Glutamatergic neuron (in vitro differentiated cells): ENCODE measurements at places on chromosomes 13 and 19.
A peak's percentile ranks its signal among the peaks of the same experiment; 100 is the strongest.

DNA sequence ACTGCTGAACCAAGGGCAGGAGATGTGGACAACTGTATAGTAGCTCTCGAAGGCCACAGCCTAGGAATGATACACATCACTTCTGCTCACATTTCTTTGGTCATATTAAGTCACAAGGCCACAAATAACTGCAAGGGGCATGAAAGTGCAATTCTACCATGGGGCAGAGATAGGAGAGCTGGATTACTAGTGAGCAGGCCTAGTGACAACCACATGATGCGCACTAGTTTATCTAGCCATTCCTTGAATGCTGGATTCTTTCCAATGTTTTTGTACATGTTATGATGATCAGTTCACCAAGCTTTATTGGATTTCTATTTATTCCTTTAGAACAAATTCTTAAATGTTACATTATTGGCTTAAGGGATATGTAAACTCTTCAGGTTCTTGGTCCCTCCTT, 100.7 kb downstream of the MIPEP start:
- no peak for DNase-seq

DNA sequence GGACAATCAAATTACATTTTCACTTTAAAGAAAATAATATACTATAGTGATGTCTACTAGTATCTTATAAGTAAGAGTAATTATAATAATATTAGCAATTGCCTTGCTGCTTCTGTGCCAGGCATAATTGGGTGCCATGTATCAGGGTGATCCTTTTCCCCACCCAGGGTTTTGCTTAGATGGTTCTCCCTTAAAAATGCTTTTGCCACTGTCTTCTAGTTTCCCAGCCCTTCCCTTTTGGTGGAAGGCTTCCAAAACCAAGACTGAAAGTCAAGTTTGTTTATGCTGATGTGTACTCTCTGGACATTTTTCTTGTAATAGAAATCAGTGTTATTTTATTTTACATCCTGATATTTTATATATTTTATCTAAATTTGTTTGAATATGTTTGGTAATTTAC, 77.8 kb downstream of the ITGBL1 start:
- no peak for DNase-seq

GRCh38 chr13:32726374-32727037, 140.3 kb downstream of the PDS5B start:
- DNase-seq = no peak

- no peak for DNase-seq
Observed at GRCh38 chr13:41603917-41604316, 146.6 kb downstream of the RGCC start.

DNA sequence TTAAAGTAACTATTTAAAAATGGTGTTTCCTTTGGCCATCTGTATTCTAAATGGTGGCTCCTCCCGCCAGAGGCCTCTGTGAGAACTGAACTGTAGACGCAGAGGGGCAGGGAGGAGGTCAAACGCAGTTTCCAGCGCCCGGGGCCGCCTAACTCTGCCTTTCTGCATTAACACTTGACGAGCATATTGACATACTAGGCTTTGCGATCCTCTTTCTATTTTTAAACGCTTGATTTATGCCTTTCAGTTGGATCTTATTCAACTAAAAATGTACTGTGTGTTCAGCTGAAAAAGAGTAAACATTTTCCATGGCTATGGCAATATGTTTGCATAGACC, 74.7 kb downstream of the SPACA7 start:
- DNase-seq = no peak

GRCh38 chr13:25574437-25575411, 202.9 kb downstream of the ATP8A2 start:
- peak; percentile 82 for DNase-seq

DNA sequence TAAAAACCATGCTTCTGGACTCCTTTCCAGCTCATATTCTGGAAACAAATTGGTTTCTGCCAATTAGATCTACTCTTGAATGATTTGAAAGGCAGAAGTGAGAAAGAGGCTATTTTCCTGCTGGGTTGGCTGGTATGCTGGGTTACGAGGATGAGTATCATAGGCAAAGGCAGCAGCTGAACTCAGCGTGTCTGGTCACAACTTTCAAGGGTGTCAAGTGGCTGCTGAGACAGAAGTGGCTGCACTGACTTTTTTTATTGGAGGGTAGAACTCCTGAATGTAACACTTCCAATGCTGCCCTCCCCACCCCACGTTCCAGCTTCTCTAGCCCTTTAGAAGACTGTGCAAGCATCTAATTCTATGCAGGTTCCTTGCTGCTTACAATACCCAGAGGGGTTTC, 8.3 kb upstream of the DZIP1 start:
- no peak for DNase-seq

DNA sequence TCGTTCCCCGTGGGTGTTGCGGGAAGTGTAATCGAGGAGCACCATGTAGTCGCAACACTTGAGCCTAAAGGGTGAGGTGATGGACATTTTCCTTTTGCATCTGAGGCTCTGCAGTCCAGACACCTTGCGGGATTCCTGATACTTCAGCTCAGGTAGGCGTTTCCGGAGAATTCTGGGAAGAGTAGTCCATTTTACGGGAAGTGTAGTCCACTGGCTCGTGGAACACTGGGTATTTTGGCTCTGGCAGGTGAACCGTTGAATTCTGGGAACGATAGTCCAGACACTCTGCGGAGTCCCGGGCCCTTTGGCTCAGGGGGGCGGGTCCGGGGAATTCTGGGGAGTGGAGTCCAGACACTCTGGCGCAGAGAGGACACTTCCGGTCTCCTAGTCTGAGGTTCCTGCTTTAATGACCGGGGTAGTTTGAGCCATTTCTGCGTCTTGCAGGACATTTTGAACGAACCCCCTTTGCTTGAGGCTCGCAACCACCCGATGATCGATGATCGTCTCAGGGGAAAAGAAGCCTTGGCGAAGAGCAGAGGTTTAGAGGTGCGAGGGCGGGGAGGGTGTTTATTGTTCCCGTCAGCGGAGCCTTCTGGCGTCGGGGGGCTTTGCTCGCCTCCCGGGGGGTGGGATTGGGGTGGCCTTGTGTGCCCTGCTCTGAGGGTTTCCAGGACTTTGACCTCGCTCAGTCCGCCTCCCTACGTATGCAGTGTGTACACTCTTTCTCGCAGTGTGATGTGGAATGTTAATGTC, at the start of gene ZNF223:
Gene ZNF223 (plus strand): TSS at position 387 of the 753 bp plus-strand sequence. CDS start 3,141 bp downstream, outside the sequence.
- peak; percentile 94 for DNase-seq

GRCh38 chr13:41785402-41786172, 175.3 kb downstream of the VWA8 start:
- no peak for DNase-seq

DNA sequence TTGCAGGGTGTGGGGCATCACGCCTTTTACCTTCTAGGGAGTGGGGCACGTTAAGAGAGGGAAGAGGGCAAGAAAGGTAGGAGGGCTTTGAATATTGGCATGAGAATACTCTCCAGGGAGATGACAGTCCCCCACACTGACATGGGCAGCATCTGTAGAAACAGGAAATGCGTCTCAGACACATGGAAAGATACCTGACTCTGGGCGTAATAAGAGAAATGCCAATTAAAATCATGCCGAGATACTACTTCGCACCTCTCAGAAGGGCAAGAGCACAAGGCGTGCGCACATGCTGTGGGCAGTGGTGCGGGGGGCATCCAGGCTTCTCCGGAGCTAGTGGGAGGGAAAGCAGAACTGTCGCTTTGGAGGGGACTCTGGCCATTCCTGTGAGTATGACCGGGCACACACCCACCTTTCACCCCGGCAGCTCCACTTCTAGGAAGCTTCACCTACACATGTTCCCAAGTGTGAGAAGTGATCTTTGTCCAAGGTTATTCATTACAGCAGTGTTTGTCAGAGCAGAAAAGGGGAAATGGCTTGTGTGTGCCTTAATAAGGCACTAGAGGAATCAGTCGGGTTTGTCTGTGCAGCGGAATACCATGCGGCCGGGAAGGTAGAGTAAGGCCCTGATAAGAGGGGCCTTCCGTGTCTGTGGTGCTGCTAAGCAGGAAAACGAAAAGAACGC, 99.5 kb downstream of the SIPA1L3 start:
- no peak for DNase-seq

DNA sequence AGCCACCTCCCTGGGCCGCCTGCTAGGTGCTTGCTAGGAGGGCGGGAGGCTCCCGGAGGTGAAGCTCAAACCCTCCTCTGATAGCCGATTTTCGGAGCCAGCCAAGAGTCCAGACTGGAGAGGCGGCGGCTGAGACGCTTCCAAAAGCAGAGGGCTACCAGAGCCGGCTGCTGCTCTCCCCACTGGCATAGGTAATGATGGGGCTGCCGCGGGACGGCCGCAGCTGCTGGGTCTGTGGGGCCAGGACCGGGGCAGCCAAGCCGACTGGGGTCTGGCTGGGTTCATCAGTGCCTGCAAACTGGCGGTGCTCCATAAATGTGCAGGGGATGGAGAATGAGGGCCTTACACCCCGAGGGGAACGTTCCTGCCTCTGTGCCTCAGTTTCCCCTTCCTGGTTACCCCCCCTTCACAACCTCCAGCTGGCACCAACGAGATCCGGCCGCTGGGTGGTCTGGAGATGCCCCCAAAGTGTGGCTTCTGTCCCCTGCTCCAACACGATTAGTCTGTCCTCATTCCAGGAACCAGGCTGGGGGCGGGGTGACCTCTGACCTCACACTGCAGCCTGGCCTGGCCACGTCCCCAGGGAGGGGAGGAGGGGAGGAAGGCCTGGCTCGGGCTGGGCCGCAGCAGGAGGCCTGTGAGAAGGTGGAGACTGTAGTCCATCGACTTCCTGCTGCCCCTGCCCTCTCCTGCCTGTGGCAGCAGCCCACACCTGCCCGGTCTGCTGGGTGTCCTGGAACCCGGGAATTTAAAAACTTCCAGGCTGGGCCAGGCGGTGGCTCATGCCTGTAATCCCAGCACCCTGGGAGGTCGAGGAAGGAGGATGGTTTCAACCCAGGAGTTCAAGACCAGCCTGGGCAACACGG, 3.8 kb upstream of the WDR18 start:
- peak; percentile 96 for DNase-seq

DNA sequence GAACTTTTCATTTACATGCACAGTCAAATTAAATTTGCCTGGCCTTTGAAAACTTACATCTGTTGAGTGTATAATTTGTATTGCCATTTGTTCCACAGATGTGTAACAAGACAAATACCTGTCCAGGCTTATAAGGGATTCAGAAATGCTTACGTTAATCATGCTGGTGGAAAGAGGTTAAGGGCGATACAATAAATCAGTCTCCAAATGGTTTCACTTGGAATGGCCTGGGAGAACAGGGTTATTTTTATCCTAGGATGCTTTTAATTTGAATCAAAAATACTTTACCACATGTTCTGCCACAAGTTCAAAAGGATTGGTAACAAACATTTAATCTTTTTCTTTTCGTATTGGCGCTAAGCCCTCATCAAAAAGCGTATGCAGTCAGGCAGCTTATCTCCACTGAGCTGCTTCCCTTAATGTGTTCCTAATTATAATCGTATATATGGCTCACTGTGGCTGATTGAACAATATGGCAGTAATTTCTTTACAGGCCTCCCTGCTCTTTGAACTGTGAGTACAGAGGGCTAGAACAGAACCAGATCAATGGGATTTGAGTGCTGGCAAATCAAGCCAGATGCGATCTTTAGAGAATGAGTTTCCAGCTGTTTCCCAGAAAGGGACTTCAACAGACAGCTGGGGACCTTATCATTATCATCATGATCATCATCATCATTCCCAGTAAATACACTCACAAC, 425.7 kb downstream of the SPRY2 start:
- DNase-seq = no peak

DNA sequence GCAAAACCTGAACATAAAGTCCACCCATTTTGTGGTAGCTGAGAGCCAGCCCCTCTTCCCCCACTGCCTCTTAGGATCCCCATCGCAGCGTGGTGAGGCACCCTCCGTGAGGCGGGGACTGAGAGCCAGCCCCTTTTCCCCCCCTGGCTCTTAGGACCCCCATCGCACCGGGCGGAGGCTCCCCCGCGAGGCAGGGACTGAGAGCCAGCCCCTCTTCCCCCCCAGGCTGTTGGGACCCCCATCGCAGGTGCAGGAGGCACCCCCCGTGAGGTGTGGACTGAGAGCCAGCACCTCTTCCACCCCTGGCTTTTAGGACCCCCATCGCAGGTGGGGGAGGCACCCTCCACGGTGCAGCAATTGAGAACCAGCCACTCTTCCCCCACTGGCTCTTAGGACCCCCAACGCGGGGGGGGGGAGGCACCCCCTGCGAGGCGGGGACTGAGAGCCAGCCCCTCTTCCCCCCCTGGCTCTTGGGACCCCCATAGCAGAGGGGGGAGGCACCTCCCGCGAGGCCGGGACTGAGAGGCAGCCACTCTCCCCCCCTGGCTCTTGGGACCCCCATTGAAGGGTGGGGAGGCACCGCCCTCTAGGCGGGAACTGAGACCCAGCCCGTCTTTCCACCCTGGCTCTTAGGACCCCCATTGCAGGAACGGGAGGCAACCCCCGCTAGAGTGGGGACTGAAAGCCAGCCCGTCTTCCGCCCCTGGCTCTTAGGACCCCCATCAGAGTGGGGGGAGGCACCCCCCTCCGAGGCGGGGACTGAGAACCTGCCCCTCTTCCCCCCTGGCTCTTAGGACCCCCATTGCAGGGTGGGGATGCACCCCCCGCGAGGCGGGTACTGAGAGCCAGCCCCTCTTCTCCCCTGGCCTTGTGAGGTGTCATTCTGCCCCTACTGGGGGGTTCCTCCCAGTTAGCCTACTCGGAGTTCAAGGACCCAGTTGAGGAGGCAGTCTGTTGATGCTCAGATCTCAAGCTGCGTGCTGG, 366.4 kb upstream of the SPRY2 start:
- no peak for DNase-seq

GRCh38 chr19:50557009-50557613, 11.1 kb downstream of the LRRC4B start:
- no peak for DNase-seq

DNA sequence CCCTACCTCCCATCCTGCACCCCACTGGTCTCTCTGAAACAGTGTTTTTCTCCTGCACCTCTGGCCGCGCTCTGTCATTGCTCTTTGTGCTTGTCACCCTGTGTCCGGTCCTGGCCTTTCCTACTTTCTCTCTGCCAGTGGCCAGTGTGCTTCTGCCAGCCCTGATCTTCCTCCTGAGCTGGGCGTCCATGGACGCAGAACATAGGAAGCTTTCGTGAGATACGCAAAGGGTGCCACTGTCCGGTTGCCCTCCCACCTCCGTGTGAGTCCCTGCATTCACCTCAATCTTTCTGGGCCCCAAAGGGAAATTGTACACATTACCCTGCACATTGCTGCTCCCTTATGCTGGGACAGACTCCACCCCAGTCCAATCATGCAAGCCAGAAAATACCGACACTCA, 105.7 kb upstream of the SOX1 start:
- no peak for DNase-seq
